ENCODE measurements at places on chromosomes 3 and 15. TPM values are rescaled to one million over a fixed set of nuclear protein-coding genes. Genes with fewer than 3 reads are reported as not detected.

The CPNE9 gene
- 0.13 TPM for total RNA-seq

DNA sequence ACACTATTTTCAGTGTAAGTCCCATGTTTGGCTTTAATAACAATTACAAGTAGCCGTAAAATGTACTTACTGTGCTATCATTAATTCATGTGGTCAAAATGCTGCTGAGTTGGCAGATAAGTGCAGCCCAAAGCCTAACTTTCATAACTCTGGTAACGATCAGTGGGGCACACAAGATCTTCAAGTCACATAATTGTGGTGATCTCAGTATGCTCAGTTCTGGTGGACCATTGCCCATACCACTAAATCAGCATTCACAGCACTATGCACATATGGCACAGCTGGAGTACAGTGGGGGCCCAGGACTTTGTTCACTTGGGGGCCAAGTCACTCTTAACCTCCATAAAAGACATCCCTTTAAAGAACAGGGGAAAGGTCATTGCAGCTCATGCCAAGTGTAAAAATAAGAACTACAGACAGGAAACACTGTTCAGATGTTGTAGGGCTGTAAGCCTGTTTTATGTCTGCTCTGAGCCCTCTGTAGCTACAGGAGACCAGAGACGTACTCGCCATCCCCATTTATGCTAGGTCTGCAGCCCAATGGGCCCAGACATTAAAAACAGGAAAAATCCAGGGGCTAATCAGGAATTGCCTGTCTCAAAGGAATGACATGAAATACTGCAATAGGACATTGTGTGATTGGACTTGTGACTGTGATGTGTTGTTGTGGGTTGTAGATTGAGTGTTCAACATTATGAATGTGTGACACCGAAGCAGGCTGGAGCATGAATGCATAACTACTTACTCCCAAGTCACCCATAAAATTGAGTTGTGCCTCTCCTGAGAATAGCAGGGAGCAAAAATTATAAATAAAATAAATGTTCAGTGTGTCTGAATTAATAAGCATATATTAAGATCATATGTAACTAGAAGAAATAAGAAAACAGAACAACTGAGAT lies 282.5 kb upstream of the EPHA3 start:
- DNase-seq: no peak
- no peak overlapping the region for H3K4me3 ChIP-seq
- no peaks in the 10 kb centered on the region for H3K27me3 ChIP-seq
- no peaks in the 10 kb centered on the region for H3K36me3 ChIP-seq

- no peaks in the 10 kb centered on the region for H3K36me3 ChIP-seq
- H3K27me3 ChIP-seq: no peaks in the 10 kb centered on the region
- DNase-seq: no peak
- no peaks in the 10 kb centered on the region for H3K4me1 ChIP-seq
- no peak overlapping the region for H3K27ac ChIP-seq
- H3K4me3 ChIP-seq: no peak overlapping the region
These were observed 67.7 kb upstream of the FGF12 start for GRCh38 chr3:192795021-192795420.

- H3K4me3 ChIP-seq: no peak overlapping the region
- DNase-seq: no peak
- no peaks in the 10 kb centered on the region for H3K4me1 ChIP-seq
- no peak overlapping the region for H3K27ac ChIP-seq
These were observed 737.7 kb upstream of the ALCAM start for GRCh38 chr3:104629038-104629437.

Data from Panc1 (cell line).